ENCODE measurements at places on chromosomes 12 and 14.

- DNase-seq = no peak
Measured at GRCh38 chr14:90807060-90807459, 9.2 kb downstream of the TTC7B start.

- no peak for DNase-seq
Measured at GRCh38 chr12:130474599-130475269, 137.0 kb downstream of the PIWIL1 start.

DNA sequence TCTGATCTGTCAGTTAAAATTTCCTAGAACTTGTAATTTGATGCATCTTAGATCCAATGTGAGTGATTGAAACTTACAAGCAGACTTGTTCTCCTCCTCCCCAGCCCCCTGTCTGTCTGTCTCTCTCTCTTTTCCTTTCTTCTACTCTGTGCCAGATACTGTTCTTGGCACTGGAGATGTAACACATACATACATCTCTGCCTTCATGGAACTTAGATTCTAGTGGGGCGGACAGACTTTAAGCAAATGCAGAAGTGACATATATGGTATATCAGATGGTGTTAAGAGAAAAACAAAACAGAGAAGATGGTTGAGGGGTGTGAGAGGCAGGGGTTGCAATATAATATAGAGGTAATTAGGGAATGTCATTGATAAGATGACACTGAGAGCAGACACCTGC, 6.6 kb downstream of the CHST11 start:
- DNase-seq = no peak

DNA sequence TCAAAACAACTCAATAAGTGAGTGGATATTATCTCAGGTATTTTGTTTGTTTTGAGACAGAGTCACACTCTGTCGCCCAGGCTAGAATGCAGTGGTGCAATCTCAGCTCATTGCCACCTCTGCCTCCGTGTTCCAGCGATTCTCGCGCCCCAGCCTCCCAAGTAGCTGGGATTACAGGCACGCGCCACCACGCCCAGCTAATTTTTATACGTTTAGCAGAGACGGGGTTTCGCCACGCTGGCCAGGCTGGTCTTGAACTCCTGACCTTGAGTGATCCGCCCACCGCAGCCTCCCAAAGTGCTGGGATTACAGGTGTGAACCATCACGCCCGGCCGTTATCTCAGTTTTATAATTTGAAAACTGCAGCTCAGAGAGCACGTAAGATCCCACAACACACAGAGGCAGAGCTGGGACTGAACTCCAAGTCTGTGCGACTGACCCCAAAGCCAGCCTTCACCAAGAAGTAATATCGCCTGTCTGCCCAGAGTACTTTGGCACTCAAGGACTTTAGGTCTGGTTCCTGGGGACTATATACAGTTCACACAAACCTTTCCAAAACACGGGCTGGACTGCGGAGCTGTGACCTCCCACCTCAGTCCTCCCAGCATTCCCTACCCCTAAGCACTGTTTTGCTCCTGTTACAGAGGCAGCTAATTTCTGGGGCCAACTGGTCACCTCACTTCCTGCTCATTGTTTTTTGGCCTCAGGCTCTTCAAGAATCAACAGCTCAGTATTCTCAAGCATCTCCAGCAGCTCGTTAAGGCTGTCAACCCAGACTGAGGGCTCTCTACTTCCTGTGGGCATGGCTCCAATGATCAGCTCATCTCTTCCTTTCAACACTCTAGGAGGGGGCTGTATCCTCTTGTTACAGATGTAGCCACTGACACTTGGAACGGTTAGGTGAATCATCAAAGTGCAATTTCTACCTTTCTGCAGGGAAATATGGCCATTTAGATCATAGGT, 22.5 kb downstream of the TESC start:
- DNase-seq = no peak

GRCh38 chr12:88553941-88554658, 26.2 kb downstream of the KITLG start:
- DNase-seq = no peak

DNA sequence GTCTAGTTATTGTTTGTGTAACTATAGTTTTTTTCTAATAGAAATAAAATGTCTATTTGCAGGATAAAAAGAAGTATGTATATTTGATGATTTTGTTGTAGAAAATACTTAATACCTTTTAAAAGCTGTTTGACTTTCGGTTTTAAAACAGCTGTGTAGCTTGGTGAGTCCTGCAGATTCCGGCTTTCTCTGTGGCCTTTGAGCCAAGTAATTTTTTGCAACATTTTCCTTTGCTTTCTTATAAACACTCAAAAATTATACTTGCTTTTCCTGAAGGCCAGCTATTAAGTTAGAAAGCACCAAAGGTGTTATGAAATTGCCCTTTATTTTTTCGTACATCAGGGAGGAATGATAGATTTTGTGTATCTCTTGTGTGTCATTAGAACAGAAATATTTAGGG, 63.6 kb downstream of the CRADD start:
- DNase-seq = no peak

All from GM10248 (cell line).